Activated naive CD8-positive, alpha-beta T cell treated with anti-CD3 and anti-CD28 coated beads for 36 hours (primary cell): ENCODE measurements at places on chromosomes 2 and 18.

- no peak for DNase-seq
These were observed 19.6 kb downstream of the CHN1 start for GRCh38 chr2:174985614-174986013.

DNA sequence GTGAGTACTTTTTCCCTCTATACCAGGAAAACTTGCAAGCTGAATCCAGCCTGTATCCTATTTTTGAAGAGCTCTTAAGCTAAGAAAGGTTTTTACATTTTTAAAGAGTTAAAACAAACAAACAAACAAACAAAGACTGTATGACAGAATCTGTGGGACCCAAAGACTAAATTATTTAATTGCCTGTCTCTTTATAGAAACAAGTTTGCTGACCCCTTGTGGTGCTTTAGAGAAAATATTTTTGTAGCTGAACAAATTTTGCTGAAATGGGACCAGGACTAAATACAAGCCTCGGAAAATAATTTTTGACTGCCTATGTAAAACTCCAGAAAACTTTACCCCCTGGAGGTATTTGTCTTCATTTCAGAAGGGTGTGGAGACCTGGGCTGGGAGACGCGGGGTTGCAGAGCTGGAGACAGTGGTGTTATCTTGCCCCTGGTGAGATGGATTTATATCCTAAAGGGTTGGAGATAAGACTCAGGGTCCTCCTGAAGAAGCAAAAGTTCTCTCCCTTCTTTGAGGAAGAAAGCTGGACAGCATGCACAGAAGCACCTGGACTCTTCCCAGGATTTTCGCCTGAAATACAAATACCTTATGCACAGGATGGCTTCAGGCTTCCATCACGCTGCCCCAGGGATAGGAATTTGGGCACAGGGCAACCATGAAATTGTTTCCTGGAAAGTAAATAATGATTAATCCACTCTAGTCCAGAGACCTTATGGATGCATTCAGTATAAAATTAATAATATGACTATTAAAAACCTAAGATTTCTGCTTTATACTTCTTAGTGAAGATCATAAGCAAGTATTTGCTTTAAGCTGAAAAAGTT lies 54.3 kb downstream of the TMX3 start:
- no peak for DNase-seq

DNA sequence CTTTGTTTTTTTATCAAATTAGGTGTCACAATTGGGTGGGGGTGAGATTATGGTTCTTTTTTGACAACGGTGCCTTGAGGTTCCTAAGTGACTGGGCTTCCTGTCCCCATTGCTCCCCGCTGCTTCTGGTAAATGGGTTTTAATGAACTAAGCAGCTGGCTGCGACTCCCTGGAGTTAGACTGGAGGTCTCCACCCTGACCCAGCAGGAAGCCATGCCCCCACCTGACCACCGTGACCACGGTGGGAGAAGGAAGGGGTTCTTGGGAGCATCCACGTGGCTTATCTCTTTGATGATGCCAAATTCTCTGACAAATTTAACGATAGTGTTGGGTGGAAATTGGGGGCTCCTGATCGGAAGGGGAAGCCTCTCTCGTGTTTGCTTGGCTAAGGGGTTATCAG lies 12.2 kb downstream of the CNDP2 start:
- no peak for DNase-seq

GRCh38 chr2:152411154-152411553 lies 76.2 kb downstream of the FMNL2 start:
- DNase-seq, result no peak

DNA sequence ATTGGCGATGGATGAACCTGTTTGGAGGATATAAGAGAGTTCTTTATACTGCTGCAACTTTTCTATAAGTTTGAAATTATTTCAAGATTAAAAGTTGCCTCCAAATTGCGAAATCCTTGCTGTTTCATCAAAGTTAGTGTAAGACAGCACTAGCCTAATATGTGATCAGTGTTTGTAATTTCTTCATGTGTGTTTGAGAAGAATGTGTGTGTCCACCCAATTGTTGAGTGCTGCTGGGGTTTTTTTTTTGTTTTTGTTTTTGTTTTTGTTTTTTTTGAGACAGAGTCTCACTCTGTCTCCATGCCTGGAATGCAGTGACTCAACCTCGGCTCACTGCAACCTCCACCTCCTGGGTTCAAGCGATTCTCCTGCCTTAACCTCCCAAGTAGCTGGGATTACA lies 33.4 kb downstream of the CDK15 start:
- no peak for DNase-seq

GRCh38 chr2:168666339-168666738 lies 136.1 kb upstream of the NOSTRIN start:
- no peak for DNase-seq

DNA sequence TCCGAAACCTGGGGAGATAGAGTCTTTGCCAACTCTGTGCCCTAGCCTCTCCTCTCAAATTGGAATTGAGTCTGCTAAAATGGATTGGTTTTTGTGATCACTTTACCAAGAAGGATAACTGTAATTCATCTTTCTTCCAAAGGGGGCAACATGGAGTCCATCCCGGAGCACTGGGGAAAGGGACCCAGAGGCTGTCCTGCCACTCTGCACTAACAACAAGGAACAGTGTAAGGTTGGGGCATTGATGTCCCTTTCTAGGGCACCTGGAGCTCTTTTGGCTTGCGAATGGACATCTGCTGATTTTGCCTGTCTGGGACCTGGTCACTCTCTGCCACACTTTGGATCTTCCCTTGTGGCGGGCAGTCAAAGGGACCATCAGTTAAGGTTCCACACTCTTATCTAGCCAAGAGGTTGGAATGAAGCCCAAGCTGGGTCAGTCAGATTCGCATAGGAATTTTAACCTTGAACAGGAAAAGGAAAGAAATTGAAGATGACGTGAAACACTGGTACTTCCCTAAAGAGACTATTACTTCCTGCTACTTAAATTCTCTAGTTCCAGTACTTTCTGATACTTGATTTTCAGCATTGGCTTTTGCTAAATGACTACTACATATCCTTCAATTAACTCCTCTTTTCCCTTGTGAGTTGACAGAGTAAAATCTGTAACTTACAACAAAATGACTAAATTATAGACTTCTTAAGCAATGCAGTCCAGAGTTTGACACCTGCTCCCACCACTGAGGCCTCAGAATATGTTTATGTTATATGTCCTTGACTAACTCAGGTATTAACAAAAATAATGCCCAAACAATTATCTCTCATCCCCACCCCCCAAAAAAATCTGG lies 64.7 kb upstream of the KLF7 start:
- DNase-seq, result no peak

- DNase-seq, result no peak
These were observed 34.1 kb downstream of the ZNF407 start for GRCh38 chr18:74631623-74632350.

DNA sequence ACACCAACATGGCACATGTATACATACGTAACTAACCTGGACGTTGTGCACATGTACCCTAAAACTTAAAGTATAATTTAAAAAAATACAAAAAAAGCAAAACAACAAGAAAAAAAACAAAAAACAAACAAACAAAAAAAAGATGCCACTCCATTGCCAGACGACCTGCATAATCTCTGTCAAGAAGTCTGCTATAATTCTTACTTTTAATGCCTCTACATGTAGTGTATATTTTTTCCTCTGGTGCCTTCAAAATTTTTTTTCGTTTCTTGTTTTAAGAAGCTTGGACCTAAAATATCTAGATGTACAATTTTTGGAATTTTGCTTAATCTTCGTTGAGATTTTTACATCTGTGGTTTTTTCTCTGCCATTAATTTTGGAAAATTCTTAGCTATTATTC lies 235.6 kb upstream of the ZNF521 start:
- no peak for DNase-seq

DNA sequence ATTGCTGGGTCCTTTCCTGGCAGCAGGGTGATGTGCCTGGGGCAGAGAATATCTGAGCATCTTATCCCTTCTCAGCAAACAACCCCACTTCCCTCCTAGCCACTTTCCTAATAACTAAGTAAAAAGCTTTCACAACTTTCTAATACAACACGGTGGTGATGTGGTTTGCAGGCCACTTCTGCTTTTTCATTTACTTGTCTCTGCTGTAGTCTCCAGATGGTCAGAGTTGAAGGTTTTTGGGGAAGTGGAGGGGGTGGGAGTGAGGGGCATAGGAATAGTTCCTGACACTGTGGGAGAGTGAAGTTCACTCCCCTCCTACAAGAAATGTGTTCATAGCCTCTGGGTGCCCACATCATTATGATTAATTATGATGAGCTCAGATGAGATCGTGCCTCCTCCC lies 11.6 kb downstream of the OXER1 start:
- no peak for DNase-seq

- no peak for DNase-seq
These were observed 30.1 kb upstream of the SNTG2 start for GRCh38 chr2:920573-920972.

DNA sequence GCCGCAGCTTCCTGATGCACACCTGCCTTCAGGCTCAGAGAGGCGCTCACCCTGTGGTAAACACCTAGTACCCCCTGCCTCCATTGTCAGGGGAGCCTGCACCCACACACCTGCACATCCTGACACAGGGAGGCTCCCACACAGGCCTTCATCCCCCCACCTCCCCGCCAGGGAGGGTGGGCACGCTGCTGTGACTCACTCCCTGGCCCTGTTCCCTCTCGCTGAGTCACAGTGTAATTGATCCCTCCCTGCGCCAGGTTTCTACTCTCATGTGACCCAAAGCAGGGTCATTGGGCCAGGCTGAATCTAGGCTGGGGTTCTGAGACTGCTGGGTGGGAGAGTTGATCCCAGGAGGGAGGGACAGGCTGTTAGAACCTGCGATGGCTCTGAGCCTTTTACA lies 8.5 kb upstream of the CELF4 start:
- no peak for DNase-seq

GRCh38 chr2:31049916-31050588 lies 88.2 kb downstream of the GALNT14 start:
- DNase-seq, result no peak

DNA sequence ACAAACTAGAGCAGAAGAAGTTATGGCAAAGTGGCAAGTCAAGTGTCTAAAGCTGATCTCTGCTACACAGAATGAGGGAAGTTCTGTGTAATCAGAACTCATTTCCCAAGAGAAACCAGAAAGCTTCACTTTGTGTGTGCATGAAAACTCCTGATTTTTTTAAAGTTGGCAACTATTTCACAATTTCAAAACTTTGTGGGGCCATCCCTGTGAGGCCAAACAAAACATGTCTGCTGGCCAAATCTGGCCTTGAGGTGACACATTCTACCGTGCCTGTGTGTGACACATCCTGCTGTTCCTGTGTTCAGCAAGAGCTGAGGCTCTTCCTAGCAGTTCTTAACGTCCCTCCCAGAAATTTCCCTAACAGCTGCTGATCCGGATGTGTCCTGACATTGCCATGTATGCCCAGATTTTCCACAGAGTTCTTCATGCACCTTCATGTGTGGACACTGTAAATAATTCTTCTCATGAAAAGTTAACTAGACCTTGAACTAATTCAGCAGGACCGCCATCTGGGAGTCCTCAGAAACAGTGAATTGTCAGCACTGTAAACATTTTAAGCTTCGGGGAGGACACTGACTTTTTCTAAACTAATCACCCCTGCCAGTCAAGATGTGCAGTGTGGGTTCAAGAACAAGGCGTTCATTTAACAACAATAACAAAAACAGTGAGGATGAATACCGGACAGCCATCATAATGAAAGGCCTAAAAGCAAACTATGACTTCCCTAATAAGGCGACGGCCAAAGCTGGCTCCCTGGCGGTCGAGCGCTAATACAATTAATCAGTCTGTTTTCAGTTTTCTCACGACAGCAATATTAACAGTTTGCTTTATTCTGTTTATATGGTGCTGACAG lies 99.0 kb downstream of the PLEKHM3 start:
- DNase-seq, result no peak

GRCh38 chr2:64644458-64645382 lies 9.0 kb downstream of the SERTAD2 start:
- peak; percentile 71 for DNase-seq

DNA sequence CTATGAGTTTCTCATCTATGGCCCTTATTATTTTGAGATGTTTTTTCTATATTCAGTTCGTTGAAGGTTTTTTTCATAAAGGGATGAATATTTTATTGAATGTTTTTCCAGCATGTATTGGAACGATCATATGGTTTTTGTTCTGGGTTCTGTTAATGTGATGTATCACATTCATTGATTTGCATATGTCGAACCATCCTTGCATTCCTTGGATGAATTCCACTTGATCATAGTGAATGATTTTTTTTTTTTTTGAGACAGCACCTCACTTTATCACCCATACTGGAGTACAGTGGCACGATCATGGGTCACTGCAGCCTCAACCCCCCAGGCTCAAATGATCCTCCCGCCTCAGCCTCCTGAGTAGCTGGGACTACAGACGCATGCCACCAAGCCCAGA lies 5.5 kb upstream of the NEMP2 start:
- DNase-seq, result no peak

DNA sequence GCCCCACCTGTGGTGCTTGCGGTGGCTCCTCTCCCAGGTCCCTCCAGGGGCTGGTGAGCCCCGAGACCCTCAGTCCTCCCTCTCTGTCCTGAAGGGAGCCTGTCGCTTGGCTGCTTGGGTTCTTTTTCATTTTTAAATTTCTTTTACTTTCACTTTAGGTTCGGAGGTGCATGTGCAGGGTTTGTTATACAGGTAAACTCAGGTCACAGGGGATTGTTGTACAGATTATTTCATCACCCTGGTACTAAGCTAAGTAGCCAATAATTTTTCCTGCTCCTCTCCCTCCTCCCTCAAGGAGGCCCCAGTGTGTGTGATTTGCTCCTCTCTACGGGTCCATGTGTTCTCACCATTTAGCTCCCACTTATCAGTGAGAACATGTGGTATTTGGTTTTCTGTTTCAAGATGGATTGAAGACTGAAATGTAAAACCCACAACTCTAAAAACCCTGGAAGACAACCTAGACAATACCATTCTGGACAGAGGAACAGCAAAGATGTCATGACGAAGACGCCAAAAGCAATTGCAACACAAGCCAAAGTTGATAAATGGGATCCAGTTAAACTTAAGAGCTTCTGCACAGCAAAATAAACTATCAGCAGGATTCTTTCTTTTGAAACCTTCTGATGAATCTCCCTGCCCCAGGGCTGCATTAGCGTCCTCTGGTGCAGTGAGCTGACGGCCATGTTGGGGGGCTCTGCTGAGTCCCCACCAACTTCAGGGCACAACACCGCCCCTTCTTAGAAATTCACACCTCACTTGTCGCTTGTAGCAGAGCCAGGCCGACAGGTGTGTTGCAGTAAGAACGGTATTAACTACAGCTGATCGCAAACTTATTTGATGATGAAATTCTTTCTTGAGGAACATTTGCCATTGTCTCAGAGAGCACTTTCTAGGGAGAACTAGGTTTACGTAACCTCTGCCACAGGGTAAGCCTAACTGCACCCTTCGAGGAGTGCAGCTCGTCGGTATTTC lies 135.3 kb downstream of the ZNF236 start:
- DNase-seq, result no peak
